ENCODE measurements at places on chromosomes 12 and 14.
A peak's percentile ranks its signal among the peaks of the same experiment; 100 is the strongest.

DNA sequence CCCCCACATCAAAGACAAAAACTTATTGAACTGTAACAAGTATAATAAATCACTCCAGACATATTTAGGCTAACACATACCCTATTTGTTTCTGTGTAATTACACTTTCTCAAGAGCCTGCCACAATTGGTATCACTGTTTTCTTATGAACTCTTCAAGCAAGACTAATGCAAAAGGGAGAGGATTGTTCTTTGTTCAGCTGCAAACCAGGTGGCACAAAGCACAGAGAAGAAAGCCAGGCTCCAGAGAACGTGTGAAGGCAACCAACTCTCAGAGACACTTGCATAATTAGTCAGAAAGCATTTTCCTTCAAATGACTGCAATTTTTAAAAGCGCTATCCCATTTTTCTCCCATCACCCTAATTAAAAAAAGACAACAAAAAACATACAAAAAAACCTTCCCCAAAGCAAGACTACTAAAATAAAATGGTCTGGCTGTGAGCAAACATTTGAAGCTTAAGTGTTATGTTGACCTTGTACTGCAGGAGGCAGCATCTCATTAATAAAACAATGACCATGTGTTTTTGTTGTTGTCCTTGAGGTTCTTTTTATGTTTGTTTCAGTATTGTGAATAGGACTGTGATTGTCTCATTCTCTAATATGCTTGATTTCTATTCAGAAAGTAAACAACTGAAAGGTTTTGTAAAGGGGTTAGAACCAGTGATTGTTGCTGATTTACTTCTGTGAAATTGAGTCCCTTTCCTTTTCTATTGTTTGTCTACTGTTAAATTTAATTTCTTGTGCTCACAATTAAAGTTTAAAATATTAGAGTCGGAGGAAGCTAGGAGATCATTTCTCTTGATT is 452.7 kb upstream of the PDE3A start:
- DNase-seq = peak; percentile 68

DNA sequence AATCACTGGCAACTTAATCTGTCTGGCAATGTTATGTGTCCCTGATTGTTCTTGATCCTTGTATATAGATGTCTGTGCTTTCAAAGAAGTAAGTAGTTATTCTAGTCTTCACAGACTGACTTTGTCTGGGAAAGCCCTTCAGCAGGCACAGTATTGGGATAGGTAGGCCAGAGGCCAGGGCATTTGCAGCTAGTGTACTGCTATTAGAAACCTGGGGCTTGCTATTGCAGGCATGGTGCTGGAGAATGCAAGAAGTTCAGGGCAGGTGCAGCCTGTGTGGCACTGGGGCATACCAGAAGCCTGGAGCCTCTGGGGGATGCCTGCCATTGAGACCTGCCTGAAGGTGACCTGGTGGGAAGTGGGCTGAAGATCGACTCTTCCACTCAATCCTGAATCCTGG is 96.3 kb downstream of the TMTC3 start:
- DNase-seq = no peak

DNA sequence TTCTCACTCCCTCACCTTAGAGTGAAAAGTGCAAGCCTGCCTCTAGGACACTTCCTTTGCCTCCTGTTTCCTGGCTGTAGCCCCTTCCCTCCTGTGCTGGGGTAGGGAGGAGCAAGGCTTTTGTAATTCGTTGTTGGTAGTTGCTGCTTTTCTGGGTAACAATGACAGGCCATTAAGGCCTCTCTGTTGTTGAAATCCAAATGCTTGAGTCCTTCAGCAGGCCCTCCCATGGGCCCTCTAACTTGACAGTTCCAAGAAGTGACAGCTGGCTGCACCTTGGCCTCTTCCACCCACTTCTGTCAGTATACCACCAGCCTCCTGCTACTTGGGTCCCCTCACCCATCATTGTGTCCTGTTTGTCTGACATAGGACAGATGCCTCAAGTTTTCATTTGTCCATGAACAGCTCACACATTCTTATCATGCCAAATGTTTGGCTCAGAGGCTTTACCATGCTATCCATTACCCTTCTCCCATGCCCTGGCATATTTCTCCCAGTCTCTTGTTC is 103.7 kb upstream of the PDE3A start:
- DNase-seq = peak; percentile 92

- no peak for DNase-seq
Measured at GRCh38 chr12:106359646-106360399, 2.3 kb downstream of the POLR3B start.

DNA sequence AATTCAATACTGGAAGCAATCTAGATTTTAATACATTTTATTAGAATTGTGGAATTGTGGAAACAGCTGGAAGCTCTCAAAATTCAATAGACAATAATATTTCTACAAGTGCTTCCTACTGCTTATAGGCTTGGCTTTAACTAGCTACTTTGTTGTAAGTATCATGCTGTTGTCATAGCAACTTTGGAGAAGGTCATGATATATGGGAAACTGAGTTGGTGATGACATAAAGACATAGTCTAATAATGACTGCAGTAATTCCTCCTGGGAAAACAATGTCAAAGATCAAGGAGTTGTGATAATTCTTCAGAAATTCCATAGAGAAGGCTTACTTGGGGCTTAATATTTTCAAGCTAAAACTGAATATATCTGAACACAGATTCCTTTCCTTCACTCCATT is 266.6 kb downstream of the KIF21A start:
- no peak for DNase-seq

GRCh38 chr12:27589419-27589818 is 65.4 kb downstream of the PPFIBP1 start:
- DNase-seq = no peak

- DNase-seq = no peak
Measured at GRCh38 chr14:60101786-60102185, 10.1 kb downstream of the PCNX4 start.

DNA sequence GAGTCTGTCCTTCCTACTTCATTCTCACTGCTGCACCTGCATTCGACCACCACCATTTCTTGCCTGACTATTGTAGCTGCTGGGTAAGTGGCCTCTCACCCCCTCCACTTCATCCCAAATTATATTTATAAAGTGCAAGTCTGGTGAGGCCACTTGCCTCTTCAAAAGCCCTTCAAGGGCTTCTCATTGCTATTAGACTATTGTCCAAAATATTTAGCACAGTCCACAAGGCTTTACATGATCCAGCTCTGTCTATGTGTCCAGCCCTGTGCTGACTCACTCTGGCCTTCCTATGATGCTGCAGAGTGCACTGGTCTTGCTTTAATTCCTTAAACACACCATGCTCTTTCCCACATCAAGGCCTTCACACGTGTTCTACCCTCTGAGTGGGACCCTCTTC is 46.0 kb downstream of the PAH start:
- no peak for DNase-seq

DNA sequence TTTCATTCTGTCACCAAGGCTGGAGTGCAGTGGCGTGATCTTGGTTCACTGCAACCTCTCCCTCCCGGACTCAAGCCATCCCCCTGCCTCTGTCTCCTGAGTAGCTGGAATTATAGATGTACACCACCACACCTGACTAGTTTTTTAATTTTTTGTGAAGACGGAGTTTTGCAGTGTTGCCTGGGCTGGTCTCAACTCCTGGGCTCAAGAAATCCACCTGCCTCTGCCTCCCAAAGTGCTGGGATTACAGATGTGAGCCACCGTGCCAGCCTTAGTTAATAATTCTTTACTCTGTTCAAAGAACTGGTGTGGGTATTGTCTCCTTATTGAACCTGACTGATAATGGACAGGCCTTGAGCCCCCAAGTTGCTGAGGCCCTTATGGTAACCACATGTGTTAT is 10.4 kb upstream of the KRT7 start:
- DNase-seq = no peak

DNA sequence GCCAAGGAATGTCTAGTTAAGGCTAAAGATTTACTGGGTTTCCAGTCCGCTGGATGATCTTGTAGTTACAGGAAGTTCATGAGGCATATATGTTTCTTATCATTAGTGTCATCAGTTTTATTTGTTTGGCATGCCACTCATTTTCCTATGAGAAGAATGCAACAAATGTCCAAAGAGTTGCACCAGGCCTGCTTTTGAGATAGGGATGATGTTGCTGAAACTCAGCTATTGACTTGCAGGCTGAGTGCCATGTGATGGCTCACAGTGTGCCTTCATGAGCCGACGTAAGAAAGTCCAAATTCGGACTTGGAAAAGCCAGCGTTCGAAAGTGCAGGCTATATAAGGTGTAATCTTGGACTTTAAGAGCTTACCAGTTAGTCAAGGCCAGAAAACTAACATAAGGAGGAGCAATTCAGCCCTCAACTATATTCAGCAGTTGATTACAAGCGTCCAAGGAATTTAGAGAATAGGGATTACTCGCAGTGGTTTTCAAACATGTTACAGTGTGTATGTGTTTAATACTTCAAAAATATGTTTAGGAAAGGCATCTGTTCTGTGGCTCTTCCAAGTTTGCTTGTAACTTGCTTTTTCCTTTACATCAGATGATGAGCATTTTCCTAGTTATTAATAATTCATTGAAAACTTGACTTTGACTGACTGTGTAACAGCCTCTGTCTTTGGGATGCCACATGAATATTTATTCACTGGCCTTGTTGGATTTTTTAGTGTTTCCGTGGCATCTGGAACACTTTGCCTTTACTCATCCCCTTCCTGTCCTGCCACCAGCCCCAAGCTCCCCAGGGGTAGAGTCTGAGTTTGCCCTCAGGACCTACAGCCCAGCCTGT is 101.3 kb downstream of the LGMN start:
- DNase-seq = no peak

GRCh38 chr12:121514184-121514742 is 66.6 kb downstream of the KDM2B start:
- no peak for DNase-seq

DNA sequence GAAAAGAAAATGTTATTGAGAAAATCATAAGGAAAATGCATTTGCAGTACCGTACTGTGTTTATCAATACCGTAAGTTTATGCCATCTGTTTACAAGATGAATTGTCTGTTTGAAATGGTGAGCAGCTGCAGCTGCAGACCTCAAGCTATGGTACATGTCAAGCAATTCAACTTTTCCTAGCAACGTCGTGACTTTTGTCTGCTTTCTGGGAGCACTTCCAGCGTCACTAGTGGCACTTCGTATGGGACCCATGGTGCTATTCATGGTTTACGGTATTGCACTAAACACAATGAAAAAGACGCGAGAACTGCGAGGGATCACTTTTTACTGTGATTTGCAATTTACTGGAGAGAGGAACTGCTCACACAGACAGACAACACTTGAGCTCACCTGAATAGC is 160.8 kb downstream of the UNC79 start:
- DNase-seq = no peak

- no peak for DNase-seq
Measured at GRCh38 chr12:12734054-12734453, 16.9 kb downstream of the CDKN1B start.

- DNase-seq = no peak
Measured at GRCh38 chr12:41073633-41074472, 114.3 kb upstream of the PDZRN4 start.

DNA sequence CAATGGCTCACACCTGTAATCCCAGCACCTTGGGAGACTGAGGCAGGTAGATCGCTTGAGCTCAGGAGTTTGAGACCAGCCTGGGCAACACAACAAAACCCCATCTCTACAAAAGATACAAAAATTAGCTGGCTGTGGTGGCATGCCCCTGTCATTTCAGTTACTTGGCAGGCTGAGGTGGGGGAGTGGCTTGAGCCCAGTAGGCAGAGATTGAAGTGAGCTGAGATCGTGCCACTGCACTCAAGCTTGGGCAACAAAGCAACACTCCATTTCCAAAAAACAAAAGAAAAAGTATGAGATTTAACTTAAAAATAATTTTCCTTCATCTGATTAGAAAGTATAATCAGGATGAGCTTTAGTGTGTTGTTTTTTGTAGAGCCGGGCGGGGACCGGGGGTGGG is 47.9 kb upstream of the BCAT1 start:
- no peak for DNase-seq

DNA sequence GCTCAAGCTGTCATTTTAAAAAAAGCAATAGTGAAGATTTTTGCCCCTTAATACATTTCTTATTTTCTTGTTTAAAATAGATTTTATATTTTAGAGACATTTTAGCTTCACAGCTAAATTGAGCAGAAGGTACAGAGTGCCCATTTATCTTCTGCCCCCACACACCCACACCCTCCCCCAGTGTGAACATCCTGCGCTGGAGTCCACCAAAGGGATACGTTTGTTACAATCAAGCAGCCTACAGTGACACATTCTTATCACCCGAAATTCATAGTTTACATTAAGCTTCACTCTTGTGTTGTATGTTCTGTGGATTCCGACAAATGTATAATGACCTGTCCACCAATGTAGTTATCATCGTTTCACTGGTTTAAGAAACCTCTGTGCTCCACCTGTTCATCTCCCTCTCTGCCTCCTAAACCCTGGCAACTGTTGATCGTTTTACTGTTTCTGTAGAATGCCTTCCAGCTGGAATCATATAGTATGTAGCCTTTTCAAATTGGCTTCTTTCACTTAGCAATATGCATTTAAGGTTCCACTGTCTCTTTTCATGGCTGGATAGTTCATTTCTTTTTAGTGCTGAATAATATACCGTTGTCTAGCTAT is 91.0 kb upstream of the TRAF3 start:
- no peak for DNase-seq

- DNase-seq = peak; percentile 87
Measured at GRCh38 chr12:39103552-39104165, 198.3 kb upstream of the CPNE8 start.

GRCh38 chr14:53715193-53715721 is 241.4 kb downstream of the BMP4 start:
- DNase-seq = no peak

DNA sequence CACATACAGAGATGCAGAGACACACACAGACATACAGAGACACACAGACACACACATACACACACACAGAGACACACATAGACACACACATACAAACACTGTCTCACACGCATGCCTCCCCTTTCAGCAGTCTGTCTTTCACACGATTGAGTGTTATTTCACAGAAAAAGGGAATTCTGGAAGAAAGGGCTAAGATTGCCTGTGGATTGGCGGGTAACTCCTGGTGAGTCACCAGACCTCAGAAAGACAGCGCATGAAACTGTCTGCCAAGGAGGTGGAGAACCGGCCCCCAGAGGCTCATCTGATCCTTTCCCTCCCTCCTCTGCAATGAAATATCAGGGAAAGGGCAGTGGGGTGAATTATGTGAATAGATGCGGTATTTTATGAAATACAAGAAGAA is 127.2 kb upstream of the GSC start:
- no peak for DNase-seq

- no peak for DNase-seq
Measured at GRCh38 chr12:79156846-79157463, 292.4 kb downstream of the SYT1 start.

- no peak for DNase-seq
Measured at GRCh38 chr12:72077111-72077820, 138.6 kb downstream of the TPH2 start.

- DNase-seq = no peak
Measured at GRCh38 chr12:89166525-89166934, 185.8 kb downstream of the DUSP6 start.

DNA sequence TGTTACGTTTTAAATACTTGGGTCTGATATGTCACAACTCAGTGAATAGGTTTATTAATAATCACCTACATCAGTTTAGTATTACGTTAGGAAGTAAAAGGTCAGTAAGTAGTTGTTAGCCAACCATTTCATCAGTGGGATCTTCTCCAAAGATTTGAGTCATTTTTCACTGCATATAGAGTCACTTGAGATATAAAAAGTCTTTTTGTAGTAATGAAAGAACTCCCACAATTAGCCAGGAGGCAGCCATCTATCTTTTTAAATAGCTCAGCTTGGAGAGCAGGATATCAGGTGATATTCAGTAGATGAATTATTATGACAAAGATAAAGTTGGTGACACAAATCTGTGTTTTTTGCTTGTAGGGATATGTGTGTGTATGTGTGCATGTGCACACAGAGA is 309.3 kb downstream of the PDZRN4 start:
- DNase-seq = no peak
